ENCODE measurements at places on chromosomes 6 and 20. TPM values are rescaled to one million over a fixed set of nuclear protein-coding genes. Genes with fewer than 3 reads are reported as not detected.

GRCh38 chr20:34431168-34431567, 68.1 kb downstream of the ITCH start:
- no peaks in the 10 kb centered on the region for H3K27me3 ChIP-seq
- no peak for DNase-seq
- H3K4me3 ChIP-seq = no peak overlapping the region
- H3K36me3 ChIP-seq = no peaks in the 10 kb centered on the region
- H3K4me1 ChIP-seq = no peaks in the 10 kb centered on the region
- H3K27ac ChIP-seq = no peak overlapping the region

DNA sequence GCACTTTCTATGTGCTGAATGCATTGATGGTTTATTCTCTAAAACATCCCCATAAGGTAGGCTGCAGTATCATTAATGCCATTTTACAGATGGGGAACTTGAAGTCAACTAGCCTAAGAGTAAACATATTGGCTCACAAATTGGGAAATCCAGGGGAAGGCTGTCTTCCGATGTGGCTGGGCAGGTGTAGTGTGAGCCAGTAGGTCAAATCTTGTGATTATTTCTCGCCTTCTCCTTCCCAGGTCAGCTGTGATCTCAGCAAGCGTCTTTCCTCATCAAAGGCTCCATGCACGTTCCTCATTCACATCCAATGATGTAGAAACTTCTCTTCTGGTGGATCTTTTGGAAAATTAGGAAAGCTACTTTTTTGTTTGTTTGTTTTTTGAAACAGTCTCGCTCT, 94.1 kb upstream of the SHLD1 start:
- H3K4me3 ChIP-seq = no peak overlapping the region
- H3K27me3 ChIP-seq = no peaks in the 10 kb centered on the region
- no peak for DNase-seq

The HSPA12B gene
- 0.71 TPM for total RNA-seq

The DOK5 gene
- 3.1 TPM for total RNA-seq

The TCP11 gene
- 0.25 TPM for total RNA-seq
